Chondrocyte (in vitro differentiated cells): ENCODE measurements at places on chromosomes 7 and 10. TPM values are rescaled to one million over a fixed set of nuclear protein-coding genes. Genes with fewer than 3 reads are reported as not detected.

The SEMA3D gene
- 1.4 to 7.0 TPM (median 2.0 TPM) in 3 replicates for total RNA-seq

DNA sequence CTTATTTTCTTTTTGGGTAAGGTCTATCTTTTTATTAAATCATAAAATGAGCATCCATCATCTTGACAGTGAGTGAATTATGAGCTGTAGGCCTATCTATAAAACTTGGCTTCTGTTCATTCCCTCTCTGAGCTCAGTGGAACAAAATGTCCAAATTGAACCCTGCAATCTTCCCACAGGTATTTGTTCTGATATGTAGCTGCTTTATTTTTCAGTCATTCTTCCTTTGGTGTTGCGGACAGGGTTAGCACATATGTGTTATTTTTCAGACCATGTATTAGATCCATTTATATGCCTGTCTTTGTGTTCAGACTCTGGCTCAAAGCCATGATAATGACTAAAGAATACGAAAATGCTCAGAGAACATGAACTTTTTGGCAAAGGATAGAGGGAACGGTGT lies 201.6 kb upstream of the KIAA1217 start:
- no peaks in the 10 kb centered on the region for H3K36me3 ChIP-seq
- no peak overlapping the region for H3K4me3 ChIP-seq
- H3K4me1 ChIP-seq, result peaks cover 3% of the 10 kb centered on the region
- H3K27me3 ChIP-seq, result peaks cover 2% of the 10 kb centered on the region
- no peak for DNase-seq
- no peak overlapping the region for H3K27ac ChIP-seq

DNA sequence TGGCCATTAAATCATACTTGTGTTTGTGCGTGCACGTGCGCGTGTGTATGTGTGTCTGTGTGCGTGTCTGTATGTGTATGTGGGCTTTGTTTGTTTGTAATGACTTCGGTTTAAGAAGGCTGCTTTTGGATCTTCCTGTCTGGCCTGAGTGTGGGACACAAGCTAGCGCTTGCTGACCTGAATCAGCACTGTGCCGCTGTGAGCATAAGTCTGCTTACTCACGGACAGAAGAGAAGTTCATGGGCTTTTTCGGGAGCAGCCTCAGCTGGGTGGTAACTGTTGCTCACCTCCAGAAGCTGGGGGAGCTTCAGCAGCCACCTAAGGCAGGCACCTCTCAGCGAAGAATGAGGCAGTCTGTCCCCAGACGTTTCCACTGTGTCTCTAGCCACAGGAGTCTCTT lies 56.1 kb upstream of the TRUB1 start:
- H3K4me1 ChIP-seq, result peaks cover 42% of the 10 kb centered on the region
- H3K27ac ChIP-seq, result no peak overlapping the region
- DNase-seq, result no peak
- H3K27me3 ChIP-seq, result no peaks in the 10 kb centered on the region

- no peaks in the 10 kb centered on the region for H3K4me1 ChIP-seq
- H3K27me3 ChIP-seq, result peaks cover 10% of the 10 kb centered on the region
- DNase-seq, result no peak
Observed at GRCh38 chr7:20475756-20476155, 139.7 kb upstream of the ABCB5 start.

DNA sequence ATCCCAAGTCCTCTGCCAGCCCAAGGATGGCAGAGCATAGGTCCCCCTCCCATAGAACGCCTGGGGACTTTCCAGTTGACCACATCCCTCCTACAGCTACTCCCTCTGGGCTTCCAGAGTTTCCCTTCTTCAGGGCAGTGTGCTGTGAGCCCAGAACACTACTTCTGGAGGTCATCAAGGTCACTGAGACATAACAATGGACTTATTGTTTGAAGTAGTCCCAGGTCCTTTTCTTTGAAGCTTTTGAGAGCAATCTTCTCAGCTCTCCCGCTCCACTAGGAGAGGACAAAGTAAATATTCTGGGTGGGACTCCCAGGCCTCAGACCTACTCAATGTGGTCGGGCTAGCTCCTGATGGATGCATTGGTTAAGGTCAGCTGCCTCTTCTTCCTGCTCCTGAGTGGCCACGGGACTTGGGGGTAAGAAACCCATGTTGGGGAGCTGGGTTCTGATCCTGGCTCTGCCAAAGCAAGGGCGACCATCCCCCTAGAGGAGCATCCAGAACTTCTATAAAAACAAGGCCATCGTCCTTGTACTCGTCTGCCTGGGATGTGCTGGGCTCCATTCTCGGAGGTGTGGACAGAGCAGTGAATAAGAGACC lies 83.5 kb upstream of the DDC start:
- no peaks in the 10 kb centered on the region for H3K27me3 ChIP-seq
- H3K4me1 ChIP-seq, result peaks cover 28% of the 10 kb centered on the region
- peaks cover 19% of the 10 kb centered on the region for H3K36me3 ChIP-seq
- no peak overlapping the region for H3K4me3 ChIP-seq
- DNase-seq, result no peak
- H3K27ac ChIP-seq, result no peak overlapping the region

GRCh38 chr7:135193615-135194081 lies 17.7 kb downstream of the WDR91 start:
- peaks cover 27% of the 10 kb centered on the region for H3K4me1 ChIP-seq
- no peaks in the 10 kb centered on the region for H3K27me3 ChIP-seq
- no peak for DNase-seq
- H3K36me3 ChIP-seq, result peaks cover 39% of the 10 kb centered on the region

DNA sequence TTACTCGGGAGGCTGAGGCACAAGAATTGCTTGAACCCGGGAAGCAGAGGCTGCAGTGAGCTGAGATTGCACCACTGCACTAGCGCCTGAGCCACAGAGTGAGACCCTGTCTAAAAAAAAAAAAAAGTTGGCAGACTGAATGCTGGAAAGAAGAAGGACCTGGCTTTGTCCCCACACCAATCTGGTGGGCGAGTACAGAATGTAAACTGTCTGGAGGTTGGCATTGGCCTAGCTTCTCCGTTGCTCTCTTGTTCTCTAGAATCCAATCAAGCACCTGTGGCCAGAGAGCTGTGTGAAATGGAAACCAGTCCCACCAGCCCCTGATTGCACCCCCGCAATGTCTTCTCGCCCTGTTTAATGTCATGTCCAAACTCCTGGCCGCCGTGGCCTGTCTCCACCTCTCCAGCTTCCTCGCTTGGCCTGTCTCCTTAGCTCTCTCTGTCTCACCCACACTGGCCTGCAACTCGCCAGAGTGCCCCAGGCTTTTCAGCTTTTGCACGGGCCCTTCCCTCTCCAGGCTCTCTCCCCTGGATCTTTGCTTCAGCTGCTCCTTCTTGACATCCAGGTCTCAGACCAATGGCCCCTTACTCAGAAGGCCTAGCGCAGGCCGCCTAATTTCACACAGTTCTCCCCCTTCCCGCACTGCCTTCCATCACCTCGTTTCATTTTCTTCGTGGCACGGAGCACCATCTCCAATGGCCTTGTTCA lies 670 bp upstream of the AGK start:
- H3K27me3 ChIP-seq, result no peaks in the 10 kb centered on the region
- peaks cover 18% of the 10 kb centered on the region for H3K4me1 ChIP-seq
- H3K27ac ChIP-seq, result peak overlapping the region; percentile 79
- peak overlapping the region; percentile 80 for H3K4me3 ChIP-seq
